ENCODE measurements at places on chromosomes 12 and 14.

DNA sequence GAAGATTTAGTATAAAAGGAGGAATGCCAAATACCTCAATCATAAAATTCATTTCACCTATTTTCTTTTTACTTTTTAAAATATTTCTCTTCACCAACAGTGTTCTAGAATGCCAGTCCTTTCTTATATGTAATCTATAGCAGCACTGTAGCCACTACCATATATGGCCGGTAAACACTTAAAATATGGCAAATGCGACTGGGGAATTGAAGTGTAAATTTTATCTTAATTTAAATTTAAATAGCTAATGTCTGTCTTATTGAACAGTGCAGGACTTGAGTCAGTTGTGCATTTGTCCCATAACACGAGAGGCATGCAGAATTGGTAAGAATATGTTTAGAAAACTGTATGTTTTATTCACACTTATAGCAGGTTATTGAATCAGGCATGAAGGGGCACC lies 50.1 kb downstream of the WASHC4 start:
- DNase-seq, result no peak

- no peak for DNase-seq
These were observed 11.9 kb downstream of the KCNH3 start for GRCh38 chr12:49550693-49551252.

DNA sequence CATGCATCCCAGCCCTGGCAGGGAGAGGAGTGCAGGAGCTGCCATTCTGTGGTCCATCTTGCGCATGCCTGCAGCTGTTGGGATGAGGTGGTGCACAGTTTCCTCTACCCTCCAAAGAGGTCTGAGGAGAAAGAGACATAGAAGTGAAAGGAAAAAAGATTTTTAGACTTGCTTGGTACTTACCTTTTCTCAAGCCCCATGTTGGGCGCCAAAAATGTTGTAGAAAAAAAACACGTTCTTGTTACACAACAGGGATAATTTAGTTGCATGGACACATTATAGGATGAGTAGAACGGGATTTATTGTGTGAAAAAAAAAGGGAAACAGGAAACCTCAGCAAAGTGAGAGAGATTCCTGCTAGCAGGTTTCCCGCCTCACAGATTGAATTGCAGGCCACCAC lies 244.4 kb upstream of the GARIN2 start:
- no peak for DNase-seq

GRCh38 chr12:47408171-47408871 lies 297.5 kb downstream of the RPAP3 start:
- no peak for DNase-seq

GRCh38 chr14:65486863-65487262 lies 74.3 kb downstream of the FUT8 start:
- no peak for DNase-seq

- no peak for DNase-seq
These were observed 3.7 kb upstream of the SLC35F4 start for GRCh38 chr14:57869617-57870016.

DNA sequence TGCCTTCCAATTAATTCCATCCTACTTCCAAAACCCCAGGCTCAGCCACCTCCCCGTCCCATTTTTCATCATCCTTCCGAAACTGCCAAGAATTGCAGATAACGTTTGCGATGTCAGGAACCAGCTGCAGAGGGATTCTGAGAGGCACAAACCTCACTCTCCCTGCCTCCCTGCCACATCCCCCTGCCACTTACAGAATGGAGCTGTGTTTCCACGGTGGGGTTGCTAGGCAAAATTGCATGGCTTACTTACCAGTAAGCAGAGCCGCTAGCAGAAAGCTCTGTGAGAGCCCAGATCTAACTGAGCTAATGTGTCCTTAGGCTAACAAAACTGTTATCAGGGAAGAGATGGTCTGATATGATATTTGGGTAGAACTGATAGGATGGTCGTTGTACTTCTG lies 127.4 kb downstream of the KCNK10 start:
- no peak for DNase-seq

GRCh38 chr14:70881549-70882177 lies 25.6 kb upstream of the PCNX1 start:
- DNase-seq, result no peak

GRCh38 chr12:27571463-27571862 lies 47.5 kb downstream of the PPFIBP1 start:
- DNase-seq, result no peak

GRCh38 chr14:22487941-22488340 lies 101.1 kb downstream of the DAD1 start:
- DNase-seq, result no peak

DNA sequence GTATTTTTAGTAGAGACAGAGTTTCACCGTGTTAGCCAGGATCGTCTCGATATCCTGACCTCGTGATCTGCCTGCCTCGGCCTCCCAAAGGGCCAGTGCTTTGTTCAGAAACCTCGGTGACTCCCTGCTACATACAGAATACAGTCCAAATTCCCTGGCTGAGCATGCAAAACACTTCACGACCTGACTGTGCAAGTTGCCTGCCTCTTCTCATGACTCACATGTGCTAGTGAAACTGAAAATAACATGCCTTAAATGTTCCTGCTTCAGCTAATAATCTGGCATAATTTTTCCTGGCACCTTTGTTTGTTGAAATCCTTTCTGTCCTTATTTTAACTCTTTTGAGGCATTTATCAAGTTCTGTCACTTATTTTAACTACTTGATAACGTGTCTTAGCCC lies 8.2 kb downstream of the DMAC2L start:
- no peak for DNase-seq

- no peak for DNase-seq
These were observed 1.5 kb upstream of the FBRSL1 start for GRCh38 chr12:132488127-132489077.

- DNase-seq, result no peak
These were observed 48.4 kb upstream of the SYT10 start for GRCh38 chr12:33488036-33488435.

DNA sequence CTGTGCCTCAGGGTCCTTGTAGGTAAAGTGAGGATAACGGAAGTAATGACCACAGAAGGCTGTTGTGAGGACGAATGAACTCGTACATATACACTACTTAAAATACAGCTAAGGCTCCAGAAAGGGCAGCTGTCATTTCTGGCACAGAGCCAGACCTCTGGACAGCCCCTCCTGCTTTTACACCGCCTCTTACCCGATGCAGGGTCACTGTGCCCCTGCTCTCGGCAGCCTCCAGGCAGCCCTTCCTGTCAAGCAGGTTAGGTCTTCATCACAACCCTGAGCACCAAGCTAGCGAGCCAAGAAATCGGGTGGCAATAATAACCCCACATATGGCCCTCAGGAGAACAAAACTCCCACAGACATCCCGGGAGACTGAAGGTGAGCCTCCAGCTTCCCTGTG lies 8.5 kb downstream of the TMEM229B start:
- no peak for DNase-seq

GRCh38 chr14:53900499-53900898 lies 56.1 kb downstream of the BMP4 start:
- DNase-seq, result no peak

- no peak for DNase-seq
These were observed 144.0 kb downstream of the RAD51B start for GRCh38 chr14:67963545-67963944.

GRCh38 chr14:98182393-98183055 lies 1089.5 kb downstream of the BCL11B start:
- no peak for DNase-seq

- DNase-seq, result no peak
These were observed 982.0 kb upstream of the TMEM132C start for GRCh38 chr12:127284870-127285431.

GRCh38 chr12:118488034-118488433 lies 111.7 kb downstream of the SUDS3 start:
- no peak for DNase-seq

DNA sequence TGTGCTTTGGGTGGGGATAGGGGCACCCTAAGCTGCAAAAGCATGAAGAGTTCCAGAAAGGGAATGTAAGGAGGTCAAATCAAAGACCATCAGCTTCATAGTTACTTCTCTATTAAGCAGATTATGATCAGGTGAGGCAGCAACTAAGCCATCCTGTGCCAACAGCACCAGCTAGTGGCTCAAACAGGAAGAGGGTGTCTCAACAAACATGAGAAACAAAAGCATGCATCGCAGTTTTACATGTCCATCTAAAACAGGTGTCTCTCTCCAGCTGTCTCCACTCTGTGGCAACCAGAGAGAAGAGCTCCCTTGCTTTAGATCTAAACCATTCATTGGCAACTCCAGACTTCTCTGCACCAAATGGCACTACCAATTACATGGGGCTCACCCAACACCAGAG lies 52.9 kb downstream of the ACTN1 start:
- no peak for DNase-seq

DNA sequence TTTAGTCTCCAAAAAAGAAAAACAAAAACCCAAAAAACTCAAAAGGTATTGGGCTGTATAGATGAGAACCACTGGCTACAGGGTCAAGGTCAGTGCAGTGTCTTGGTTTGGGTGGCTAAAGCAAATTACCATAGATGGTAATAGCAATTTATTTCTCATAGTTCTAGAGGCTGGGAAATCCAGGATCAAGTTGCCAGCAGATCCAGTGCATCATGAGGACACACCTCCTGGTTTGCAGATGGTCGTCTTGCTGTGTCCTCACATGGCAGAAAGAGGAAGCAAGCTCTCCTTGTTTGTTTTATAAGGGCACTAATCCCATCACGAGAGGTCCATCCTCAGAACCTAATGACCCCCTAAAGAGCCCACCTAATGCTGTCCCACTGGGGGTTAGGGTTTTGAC lies 11.2 kb downstream of the COX14 start:
- DNase-seq, result no peak

- DNase-seq, result no peak
These were observed 295.8 kb upstream of the SEL1L start for GRCh38 chr14:81829447-81829846.

DNA sequence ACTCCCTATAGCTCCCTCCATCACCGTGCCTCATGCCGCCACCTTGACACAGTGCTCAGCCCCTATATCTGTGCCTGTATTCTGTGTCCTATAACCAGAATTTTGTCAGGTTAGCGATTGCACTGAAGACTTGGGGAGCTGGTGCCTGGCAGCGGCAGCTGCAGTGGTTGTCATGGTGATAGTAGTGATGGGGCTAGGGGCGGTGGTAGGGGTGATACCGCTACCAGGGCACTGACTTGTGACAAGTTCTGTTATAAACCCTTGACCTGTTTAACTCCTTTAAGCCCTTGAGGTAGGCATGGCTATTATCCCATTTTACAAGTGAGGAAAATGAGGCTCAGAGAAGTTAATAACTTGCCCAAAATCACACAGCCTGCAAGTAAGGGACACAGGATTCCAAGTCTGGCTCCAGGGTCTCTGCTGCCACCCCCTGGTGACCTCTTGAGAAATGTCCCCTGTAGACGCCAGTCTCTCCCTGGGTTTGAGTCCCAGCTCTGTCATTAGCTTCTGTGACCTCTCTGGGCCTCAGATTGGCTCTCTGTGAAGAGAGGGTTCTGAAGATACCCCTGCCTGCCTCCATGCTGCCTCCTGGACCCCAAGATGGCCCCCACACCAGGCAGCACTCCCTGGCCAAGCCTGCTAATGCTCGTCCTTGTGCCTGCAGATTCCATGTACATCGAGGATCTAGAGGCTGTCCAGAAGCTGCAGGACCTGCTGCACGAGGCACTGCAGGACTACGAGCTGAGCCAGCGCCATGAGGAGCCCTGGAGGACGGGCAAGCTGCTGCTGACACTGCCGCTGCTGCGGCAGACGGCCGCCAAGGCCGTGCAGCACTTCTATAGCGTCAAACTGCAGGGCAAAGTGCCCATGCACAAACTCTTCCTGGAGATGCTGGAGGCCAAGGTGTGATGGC lies 121.9 kb downstream of the ESRRB start:
- DNase-seq, result no peak

- no peak for DNase-seq
These were observed 4.7 kb upstream of the C1R start for GRCh38 chr12:7096979-7097378.

GRCh38 chr12:121576851-121577391 lies 3.9 kb downstream of the KDM2B start:
- no peak for DNase-seq

DNA sequence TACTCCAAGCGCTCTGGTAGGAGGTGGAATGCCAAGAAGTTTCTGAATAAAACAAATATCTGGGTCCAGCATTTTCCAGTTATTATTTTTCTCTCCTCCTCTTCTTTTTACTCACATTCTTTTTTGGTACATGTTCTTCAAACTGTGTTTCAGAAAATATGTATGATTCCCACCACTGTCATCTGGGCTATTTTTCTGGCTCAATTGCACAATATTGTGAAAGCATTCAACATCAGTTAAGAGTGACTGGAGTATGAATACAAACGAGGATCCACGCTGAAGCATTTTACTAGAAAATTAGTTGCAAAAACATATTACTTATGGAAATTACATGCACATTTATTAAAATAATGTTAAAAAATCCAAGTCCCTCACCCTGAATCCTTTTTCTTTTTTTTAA lies 61.5 kb downstream of the KCNMB4 start:
- DNase-seq, result no peak

- DNase-seq, result no peak
These were observed 20.5 kb downstream of the HPD start for GRCh38 chr12:121838126-121838525.

- DNase-seq, result no peak
These were observed 26.6 kb downstream of the PPP2R5C start for GRCh38 chr14:101788016-101788635.

DNA sequence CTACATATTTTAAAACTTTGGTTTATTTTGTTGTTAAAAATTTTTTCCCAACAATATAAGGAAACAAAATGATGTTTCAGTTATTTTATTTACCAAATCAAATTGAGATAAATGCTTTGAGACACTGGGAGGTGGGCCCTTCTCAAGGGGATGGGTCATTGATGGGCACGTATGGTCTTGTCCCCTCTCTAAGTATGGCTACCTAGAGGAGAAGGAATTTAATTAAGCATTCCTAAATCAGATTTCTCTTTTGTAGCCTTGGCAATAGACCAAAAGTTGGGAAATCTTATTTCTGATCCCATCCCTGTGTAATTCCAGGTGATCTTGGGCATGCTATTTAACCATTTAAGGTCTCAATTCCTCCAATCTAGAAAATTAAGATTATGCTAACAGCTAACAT lies 79.0 kb downstream of the SCN8A start:
- no peak for DNase-seq

DNA sequence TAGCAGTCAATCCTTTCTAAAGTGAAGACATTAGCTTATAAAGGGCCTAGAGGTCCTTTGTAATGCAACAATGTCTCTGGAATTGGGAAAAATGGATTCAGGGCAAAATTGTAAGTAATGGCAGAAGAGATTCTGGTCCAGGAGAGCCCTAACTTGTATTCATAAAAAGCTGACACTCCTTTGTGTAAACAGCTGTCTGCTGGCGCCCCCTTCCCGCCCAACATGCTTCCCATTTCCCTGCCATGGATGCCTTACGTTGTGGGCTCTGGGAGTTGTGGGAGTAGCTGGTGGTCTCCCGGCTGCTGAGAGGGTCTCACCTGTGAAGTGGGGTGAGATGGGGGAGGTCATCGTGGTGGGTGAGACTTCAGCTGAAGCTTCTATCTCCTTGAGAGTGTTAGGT lies 2.3 kb downstream of the ACRBP start:
- DNase-seq, result no peak

DNA sequence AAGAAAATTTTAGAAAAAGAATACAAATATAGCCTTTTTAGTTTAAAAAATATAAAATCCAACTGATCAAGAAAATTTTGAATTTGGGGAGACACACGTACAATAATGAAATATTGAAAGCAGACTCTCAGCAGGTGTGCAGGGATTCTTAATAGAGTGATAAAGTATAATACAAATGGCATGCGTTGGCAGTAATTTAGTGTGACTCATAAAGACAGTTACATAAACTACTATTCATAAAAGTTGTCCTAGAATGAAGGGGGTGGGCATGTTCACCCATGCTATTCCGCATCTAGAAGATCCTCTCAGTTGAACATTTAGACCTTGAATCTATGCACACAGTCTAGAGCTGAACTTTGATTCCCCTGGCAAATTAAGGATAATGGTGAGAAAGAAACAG lies 200.4 kb upstream of the AVPR1A start:
- DNase-seq, result no peak

Data from effector CD4-positive, alpha-beta T cell (primary cell).